ENCODE measurements at places on chromosomes 2 and 18.

- no peak for DNase-seq
Measured at GRCh38 chr2:121897335-121897970, 142.0 kb downstream of the TSN start.

GRCh38 chr2:157264099-157264498 lies 6.6 kb downstream of the GALNT5 start:
- no peak for DNase-seq

- no peak for DNase-seq
Measured at GRCh38 chr2:81549646-81550045, 1245.1 kb upstream of the LRRTM1 start.

GRCh38 chr2:202824901-202825300 lies 46.7 kb downstream of the ICA1L start:
- no peak for DNase-seq

GRCh38 chr18:55647331-55647730 lies 59.3 kb upstream of the TCF4 start:
- no peak for DNase-seq

GRCh38 chr2:66555091-66555490 lies 120.2 kb downstream of the MEIS1 start:
- DNase-seq, result no peak

GRCh38 chr2:128285329-128285931 lies 33.2 kb downstream of the HS6ST1 start:
- DNase-seq, result no peak

- DNase-seq, result peak; percentile 63
Measured at GRCh38 chr18:44709307-44710126, 28.8 kb downstream of the SETBP1 start.

DNA sequence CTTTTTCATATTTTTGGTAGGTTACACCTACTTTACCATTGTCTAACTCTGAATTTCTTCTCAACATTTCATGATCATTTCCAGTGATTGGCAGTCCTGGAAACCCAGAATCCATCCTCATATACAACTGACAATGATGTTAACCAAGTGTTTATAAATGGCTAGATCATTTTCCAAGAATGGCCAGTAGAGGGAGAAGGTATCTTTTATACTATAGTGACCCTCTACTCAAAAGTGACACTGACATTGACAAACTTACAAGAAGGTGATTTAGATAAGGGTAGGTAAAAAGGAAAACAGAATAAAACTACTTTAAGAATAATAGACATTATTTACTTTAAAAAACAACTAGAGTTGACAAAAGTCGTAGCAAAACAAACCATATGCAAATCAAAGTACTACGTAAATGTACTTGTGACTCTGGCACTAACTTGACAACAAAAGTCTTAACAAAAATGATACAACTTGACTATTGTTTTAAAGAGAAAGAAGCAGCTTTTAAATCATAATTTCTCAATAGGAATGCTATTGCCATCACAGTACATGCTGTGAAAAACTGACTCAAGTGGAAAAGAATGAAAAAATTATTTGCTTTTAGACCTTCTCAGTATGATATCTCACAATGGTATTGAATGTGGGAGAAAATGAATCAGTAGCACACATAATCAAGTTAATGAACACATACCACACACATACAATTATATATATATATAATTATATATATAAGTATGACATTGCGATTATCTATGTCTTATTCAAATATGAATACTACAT lies 76.6 kb upstream of the GRB14 start:
- no peak for DNase-seq

GRCh38 chr18:55778788-55779690 lies 191.0 kb upstream of the TCF4 start:
- DNase-seq, result peak; percentile 7

DNA sequence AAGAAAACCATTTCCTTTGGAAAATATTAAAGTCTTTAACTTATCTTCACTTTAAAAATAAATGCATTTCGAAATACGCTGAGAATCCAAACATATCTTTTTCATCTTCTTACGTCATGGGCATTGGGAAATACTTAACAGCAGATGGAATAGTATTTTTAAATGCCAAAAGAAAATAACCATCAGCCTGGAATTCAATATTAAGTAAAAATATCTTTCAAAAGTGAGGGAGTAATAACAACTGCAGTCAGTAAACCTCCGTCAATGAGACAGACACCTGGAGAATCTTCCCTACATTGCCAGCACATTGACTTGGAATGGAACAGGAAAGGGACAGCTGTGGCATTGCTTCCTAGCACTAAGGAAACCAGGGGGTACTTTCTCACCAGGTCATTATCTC lies 290.4 kb upstream of the TNP1 start:
- no peak for DNase-seq

DNA sequence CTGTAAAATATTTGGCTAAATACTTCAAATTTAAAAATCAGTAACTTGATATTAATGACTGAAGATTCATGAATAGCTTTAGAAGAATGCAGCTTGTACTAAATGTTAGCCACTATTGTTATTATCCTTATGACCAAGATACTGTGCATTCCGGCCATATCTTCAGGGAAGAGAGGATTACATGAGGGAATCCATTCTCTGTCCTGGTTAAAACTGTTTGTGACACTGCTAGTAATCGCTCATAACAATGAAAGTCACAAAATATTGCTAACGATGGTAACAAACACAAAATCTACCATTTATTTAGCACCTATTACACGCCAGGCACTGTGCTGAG lies 217.7 kb downstream of the PRKCE start:
- DNase-seq, result no peak

GRCh38 chr2:16718576-16719484 lies 53.2 kb upstream of the CYRIA start:
- no peak for DNase-seq

DNA sequence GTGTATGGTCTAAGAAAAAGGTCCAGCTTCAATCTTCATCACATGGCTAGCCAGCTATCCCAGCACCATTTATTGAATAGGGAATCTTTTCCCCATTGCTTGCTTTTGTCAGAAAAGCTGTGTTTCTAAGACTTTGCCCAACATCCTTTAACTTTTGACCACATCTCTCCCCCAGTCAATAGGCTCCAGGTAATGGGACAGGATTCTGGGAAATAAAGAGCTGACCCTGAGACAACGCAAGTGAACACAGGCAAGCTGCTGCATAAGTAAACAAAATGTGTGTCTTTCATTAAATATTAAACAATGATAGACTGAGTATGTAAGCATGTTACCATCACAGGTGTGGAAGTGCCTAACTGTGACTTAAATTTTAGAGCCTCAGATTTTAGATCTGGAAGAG lies 23.0 kb downstream of the FAM110C start:
- DNase-seq, result no peak

GRCh38 chr18:79846936-79847557 lies 49.3 kb downstream of the KCNG2 start:
- no peak for DNase-seq

GRCh38 chr2:201127570-201127969 lies 11.6 kb downstream of the CFLAR start:
- DNase-seq, result no peak

DNA sequence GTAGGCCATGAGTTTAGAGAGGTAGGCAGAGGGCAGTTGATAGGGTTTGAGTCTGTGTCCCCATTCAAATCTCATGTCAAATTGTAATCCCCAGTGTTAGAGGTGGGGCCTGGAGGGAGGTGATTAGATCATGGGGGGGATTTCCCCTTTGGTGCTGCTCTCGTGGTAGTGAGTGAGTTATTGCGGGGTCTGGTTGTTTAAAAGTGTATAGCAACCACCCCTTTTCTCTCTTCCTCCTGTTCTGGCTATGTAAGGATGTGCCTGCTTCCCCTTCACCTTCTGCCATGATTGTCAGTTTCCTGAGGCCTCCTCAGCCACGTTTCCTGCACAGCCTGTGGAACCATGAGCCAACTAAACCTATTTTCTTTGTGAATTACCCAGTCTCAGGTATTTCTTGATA lies 25.5 kb downstream of the MARCHF4 start:
- no peak for DNase-seq

DNA sequence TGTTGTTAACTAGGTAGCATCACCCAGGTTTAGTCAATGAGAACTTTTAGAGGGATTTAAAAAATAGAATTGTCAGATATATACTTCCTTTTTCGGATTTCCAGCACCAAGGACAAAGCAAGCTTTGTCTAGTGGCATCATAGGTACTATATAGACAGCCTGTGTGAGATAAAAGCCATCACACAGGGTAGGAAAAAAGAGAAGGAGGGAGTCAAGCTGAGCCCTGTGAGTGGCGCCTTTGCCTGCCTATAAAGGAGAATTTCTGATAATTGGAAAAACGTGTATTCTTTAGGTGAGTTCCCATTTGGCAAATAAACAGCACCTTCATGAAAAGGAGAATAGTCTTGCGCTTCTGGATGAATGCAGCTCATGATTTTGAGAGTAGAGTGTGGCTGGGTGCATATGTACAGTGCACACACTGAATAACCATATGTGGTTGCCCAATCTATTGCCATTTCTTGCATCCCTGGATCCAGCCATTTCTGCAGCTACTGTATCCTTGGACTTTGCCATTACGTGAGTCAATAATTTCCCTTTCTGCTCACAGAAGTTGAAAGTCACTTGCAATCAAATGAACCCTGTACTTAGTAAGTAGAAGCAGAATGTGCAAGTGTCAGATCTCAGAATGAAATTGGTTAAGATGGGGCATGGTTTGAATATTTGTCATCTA lies 559.9 kb upstream of the MEX3C start:
- DNase-seq, result no peak

DNA sequence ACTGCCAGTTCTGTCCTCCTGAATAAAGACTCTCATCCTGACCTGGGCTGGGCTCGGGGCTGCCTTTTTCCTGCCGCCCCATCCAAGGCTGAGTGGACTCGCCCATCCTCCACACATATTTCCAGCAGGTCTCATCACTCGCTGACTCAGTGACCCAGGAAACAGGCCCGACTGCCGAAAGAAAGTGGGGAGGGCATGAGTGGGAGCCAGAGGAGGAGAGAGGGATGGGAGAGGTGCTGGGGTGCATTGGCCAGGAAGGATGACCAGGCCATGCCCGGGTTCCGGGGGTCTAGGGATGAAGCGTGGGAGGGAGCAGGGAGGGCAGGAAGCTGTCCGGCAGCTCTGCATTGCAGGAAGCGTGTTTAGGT lies 66.7 kb downstream of the TWIST2 start:
- no peak for DNase-seq
